ENCODE measurements at places on chromosomes 7 and 10. TPM values are rescaled to one million over a fixed set of nuclear protein-coding genes. Genes with fewer than 3 reads are reported as not detected.

GRCh38 chr7:17472939-17473338, 174.5 kb downstream of the AHR start:
- no peaks in the 10 kb centered on the region for H3K4me1 ChIP-seq
- H3K27me3 ChIP-seq, result no peaks in the 10 kb centered on the region
- H3K36me3 ChIP-seq, result no peaks in the 10 kb centered on the region
- H3K27ac ChIP-seq, result no peak overlapping the region
- no peak for DNase-seq

The TMEM248 gene
- total RNA-seq, result 69.7 TPM

- no peak overlapping the region for H3K4me3 ChIP-seq
- peaks cover 11% of the 10 kb centered on the region for H3K4me1 ChIP-seq
- peaks cover 5% of the 10 kb centered on the region for H3K36me3 ChIP-seq
- no peak overlapping the region for H3K27ac ChIP-seq
Observed at GRCh38 chr10:26781797-26782196, 79.0 kb downstream of the ABI1 start.

GRCh38 chr7:157501581-157501980, 164.8 kb downstream of the DNAJB6 start:
- H3K27ac ChIP-seq, result no peak overlapping the region
- H3K4me1 ChIP-seq, result peaks cover 35% of the 10 kb centered on the region
- peaks cover 8% of the 10 kb centered on the region for H3K36me3 ChIP-seq
- no peak overlapping the region for H3K4me3 ChIP-seq

DNA sequence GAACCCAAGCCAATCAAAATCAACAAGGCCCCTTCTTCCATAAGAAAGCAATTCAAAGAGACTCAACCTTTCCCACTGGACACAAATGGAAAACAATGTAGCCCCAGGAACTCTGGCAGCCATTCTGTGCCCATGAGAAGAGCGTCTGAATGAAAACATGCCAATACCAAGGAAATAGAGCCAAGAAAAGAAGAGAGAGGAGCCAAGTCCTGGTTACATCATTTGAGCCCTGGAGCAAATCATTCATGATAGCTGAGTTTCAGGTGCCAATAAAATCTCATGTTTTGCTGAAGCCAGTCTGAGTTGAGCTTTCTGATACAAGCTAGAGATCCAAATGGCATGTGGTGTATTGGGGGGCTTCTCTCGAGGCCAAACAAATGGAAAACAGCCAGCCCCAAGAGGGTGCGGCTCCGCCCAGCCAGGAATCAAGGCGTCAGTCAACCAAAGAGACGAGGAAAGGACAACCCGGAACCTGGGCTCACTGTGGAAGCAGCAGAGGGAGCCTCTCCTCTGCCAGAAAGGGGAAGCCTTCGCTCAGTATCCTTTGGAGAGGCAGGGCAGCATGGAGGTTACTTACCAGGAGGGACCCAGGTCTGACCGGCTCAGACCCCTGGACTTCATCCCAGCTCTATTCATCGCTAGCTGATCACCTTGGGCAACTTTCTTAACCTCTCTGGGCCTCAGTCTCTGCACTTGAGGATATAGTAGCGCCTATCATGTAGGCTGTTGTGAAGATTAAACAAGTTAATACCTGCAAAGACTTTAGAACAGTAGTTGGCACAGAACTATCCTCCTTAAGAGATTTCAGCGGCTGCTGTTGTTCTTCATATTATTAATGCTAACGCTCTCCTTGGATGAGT, 61.8 kb downstream of the OAT start:
- no peaks in the 10 kb centered on the region for H3K36me3 ChIP-seq
- no peaks in the 10 kb centered on the region for H3K27me3 ChIP-seq
- H3K4me3 ChIP-seq, result no peak overlapping the region
- DNase-seq, result no peak
- peaks cover 11% of the 10 kb centered on the region for H3K4me1 ChIP-seq

- H3K4me3 ChIP-seq, result no peak overlapping the region
- H3K36me3 ChIP-seq, result no peaks in the 10 kb centered on the region
- H3K4me1 ChIP-seq, result no peaks in the 10 kb centered on the region
- DNase-seq, result no peak
- no peaks in the 10 kb centered on the region for H3K27me3 ChIP-seq
Observed at GRCh38 chr10:64306729-64307327, 785.6 kb downstream of the REEP3 start.

DNA sequence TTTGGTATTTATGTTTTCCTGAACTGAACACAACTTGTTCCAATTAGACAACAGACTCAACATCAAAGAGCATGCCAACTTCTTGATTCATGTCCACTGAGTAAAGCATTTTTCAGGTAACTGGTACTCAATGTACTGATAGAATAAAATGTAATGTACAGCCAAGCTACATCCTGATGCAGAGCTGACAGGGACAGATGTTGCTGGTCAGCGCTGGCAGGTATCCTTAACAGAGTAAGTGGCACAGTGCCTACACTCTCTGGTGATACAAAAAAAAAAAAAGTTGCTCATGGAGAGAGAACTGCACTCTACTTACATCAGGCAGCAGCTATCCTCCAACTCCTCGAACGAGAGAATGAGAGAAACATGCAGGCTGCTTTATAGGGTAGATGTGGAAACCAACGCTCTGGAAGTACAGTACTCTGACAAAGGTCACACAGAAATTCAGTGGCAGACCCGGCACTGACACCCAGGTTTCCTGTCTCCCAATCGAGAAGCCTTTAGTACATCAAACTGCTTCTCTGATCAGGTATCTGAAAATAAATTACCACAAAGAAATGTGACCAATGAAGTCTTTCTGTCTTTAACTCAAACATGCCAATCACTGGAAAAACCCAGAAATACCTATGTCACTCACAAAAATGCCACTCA, 4.6 kb downstream of the ITGB1 start:
- no peak for DNase-seq
- H3K36me3 ChIP-seq, result no peaks in the 10 kb centered on the region
- peaks cover 76% of the 10 kb centered on the region for H3K4me1 ChIP-seq
- H3K27me3 ChIP-seq, result no peaks in the 10 kb centered on the region

The NODAL gene
- not detected for total RNA-seq

The IL15RA gene
- not detected for total RNA-seq

- peaks cover 8% of the 10 kb centered on the region for H3K4me1 ChIP-seq
- H3K27me3 ChIP-seq, result no peaks in the 10 kb centered on the region
- no peak overlapping the region for H3K27ac ChIP-seq
- H3K4me3 ChIP-seq, result no peak overlapping the region
Observed at GRCh38 chr10:178208-178607, 43.0 kb downstream of the ZMYND11 start.
